ENCODE measurements at places on chromosomes 11 and 22. TPM values are rescaled to one million over a fixed set of nuclear protein-coding genes. Genes with fewer than 3 reads are reported as not detected.
A peak's percentile ranks its signal among the peaks of the same experiment; 100 is the strongest.

GRCh38 chr11:45037434-45038005, 86.8 kb upstream of the TP53I11 start:
- DNase-seq, result no peak

DNA sequence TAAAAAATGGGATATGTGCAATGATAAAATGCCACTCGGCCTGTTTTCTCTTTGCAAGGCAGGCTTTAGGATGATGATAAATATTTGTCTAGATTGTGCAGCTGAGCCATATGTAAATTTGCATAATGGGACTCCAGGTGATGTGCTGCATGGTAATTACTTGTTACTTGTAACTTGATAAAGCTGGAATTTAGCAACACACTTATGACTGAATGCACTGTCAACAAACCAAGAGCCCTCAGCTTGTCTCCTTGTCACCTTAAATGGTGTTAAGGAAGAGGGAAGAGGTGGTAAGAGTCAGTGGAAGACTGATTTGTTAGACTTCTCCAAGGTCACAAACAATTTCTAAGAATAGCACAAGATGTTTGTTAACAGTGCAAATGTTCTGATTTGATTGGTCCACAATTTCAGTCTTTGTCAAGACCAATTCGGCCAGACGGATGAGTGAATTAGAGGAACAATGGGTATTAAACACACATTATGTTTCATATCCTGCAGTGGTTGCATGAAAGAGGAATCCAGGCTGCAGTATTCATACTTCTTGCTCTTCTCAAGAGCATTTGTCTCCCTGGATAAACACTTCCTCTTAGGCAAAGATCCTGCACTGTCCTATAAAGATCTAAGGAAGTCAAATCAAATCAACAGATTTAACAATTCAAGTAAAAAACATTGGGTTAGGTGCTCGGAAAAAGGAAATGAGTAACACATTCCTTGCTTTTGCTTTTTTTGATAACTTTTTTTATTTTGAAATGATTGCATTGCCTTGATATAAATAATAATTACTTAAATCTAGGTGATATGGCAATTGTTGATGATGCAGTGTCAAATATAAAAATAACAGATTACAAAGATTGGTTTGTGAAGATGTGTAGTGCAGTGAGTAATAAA, 448.3 kb upstream of the DDI1 start:
- no peak for DNase-seq

Gene KCNK4
- not detected for total RNA-seq

Gene CREB3L1
- total RNA-seq, result 56.0 TPM

DNA sequence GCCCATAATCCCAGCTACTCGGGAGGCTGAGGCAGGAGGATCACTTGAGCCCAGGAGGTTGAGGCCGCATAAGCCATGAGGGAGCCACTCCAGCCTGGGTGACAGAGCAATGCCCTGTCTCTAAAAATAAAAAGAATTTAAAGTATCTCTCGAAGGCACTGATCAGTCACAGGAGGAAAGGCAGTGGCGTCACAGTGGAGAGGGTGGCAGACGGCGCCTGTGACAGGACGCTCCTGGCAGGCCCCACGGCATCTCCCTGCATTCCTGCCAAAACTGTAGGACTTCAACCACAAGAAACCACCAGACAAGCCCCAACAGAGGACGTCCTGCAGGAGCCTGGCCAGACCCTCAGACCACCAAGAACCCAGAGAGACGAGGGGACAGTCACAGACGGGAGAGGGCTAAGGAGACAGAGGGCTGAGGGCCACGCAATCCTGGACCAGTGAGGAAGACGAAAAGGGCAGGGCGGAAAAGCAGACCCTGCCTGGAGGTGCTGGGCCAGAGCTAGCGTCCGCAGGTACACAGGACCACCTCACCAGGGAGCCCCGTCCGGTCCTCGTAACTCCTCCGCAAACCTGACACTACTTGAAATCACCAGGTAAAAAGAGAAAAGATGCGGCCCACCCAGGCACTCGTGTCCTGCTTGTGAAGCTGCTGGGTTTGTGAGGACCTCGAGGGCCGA, 5.9 kb downstream of the RNH1 start:
- DNase-seq, result peak; percentile 67

DNA sequence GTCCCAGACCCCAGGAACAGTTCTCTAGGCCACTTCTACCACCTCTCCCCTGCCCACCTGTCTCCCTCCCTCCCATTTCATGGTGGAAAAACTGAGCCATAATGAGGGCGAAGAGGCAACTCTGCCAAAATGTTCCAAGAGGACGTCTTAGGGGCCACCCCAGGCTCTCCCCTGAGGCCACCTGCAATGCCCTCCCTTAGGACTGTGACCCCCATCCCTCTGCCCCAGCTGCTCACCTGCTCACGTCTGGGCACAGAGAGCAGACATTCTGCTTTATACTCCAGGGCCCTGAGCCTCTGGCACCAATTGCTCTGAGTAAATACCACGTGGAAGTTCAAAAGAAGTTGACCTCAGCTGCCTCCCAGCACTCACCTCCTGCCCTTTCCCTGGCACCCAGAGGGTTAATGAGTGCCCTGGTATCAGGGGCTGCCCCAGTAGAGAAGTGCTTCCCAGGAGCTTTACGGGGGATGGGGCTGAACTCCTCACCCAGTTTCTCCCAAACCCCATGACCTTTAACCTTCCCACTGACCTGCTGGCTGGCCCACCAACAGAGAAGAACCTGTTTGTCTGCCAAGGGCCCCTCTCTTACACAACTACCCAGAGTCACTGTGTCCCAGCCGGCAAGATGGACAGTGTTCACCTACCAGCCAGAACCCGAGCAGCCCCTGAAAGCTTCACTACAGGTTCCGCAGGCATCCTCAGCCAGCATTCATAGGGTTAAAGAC, 627 bp upstream of the APOA5 start:
- no peak for DNase-seq

DNA sequence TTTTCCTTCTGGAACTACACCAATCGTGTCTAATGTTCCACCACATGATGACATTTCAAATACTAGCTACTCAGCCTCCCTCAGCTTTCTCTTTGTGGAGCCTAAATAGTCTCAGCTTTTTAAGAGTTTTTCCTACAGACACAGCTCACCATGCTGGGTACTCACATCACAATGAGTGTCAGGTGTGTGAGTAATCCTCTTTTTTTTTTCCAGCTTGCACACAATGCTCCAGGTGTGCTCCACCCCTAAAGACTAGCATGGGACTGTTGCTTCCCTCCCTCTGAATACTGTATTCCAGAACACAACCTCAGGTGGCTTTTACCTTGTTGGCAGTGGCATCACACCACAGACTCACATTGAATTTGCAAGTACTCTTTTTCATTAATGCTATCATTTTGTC, 11.7 kb downstream of the BTG4 start:
- DNase-seq, result no peak

GRCh38 chr11:33271059-33271458, 13.9 kb downstream of the HIPK3 start:
- DNase-seq, result no peak

Gene NLRP10
- not detected for total RNA-seq

Gene GAL3ST1
- total RNA-seq, result 0.57 TPM

- DNase-seq, result no peak
Observed at GRCh38 chr11:73784734-73785133, 2.9 kb upstream of the MRPL48 start.

DNA sequence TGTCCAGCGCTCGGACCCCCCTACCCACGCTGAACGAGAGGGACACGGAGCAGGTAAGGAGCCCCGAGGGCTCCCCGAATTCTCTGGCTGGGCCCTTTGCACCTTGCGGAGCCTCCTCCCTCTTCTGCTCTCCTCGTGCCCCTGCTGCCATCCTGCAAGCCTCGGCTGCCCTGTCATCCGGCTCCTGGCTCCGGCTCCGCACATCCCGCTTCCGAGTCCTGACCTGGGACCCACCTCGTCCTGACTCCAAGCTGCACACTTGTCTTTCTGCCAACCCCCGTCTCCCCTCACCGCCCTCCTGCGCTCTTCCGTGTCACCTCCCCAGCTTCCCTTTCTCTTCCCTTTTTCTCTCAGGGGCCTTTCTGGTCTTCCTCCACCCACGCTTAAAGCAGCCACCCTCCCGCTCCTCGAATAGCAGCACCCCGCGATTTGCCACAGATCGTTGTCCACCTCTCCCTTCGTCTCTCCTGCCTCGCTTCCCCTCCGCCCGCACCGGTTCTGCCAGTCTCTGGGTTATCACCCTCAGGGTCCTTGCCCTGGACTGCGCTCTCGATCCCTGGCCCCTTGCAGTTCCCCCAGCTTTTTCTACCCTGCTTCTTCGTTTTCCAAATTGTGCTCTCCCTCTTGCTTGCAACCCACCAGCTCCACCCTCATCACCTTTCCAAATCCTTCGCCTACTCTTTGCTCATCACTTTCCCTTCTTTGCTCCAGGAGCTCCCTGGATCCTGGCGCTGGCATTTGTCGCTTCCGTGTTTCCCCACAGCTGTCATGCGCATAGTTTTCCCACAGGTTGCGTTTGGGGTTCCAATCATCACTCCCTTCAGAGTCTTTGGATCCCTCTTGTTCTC, 822 bp downstream of the MARK2 start:
- DNase-seq, result peak; percentile 37

DNA sequence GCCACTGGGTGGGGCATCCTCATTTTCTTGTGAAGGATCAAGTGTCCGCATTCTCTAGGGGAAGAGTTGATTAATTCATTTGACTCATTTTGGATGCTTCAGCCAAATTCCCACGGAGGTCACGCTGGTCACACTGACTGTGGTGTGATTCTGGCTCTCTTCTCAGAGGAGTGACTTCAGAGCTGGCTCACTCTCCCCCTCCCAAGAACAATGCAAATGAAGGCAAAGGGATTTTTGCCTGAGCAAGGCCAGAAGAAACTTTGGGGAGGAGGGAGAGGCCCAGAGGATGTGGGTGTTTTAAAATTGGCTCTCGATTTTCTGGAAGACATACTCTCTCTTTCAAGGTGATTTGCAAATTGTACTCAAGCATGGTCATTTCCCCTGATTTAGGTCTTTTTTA, 51.1 kb upstream of the LMO2 start:
- DNase-seq, result peak; percentile 46

Gene SYT9
- total RNA-seq, result 0.15 TPM

DNA sequence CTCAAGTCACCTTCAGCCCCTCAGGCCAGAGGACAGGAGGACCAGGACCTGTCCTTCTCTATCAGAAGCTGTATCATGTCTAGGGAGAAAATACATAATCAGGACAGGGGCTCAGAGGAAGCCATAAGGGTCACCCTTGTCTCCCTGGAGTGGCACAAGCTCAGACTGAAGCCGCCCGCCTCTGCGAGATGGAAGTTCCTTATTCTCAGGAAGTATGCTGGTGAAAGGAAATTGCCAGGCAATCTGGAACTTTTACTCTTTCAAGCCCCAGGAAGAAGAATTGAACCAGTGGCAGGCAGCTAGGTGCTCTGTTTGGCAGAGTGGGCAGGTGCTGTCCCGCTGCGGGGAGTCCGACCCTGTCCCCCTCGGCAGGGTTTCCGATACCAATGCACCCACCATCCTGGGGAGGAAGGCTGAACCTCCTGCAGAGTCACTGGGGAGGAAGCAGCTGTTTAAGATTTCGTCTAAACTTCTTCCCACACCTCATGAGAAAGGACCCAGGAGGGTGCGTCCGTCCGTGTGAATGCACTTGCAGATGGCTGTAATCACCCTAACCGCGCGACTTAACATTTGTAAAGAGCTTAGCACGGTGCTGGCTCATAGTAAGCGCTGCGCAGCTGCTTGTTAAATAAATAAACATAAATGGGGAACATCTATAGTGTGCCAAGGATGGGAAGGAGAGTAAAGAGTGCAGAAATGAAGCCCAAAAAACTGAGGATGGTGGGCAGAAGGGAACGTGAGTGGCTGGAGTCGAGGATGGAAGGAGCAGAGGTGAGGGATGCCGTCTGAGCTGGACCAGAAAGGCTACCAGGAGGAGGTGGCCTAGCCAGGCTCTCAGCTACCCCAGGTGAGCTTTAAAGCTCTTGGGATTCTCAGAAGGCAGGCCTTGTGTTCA, 5.0 kb upstream of the ANO1 start:
- no peak for DNase-seq

DNA sequence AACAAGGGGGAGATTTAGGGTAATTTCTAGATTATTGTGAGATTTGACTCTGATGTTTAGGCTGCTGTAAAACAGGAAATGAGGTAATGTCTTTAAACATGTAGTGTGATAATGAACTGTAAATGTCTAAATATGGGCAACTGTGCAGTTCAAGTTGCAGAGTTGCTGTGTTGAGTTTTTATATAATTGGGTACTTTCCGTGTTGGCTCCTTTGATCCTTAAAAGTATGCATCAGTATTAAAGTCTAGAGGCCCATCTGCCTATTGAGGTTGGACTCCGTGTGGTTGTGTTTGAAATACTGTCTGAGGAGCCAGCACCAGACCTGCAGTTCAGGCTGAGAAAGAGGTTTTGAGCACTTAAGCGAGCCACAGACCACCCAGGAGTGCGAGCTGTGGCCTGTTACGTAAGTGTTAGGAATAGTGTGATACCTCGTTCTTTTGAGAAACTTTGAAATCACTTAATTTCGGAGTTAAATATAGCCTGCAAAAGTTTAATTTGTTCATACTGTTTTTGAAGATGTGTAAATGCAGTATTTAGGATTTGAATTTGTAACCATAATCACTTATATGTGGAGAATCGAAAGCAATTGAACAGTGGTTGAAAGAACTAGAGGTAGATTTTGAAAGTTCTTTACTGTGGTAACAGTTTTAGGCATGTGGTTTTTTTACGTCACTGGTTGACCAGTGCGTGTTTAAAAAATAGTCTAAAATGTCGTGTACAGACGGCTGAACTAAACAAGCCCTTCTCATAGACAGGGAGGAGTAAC, 9.0 kb downstream of the FAM118A start:
- DNase-seq, result no peak

GRCh38 chr22:48396091-48396784, 1431.4 kb downstream of the BRD1 start:
- DNase-seq, result no peak

GRCh38 chr11:65381716-65382032, 772 bp downstream of the SLC25A45 start:
- peak; percentile 56 for DNase-seq

Gene OR2AG2
- not detected for total RNA-seq

DNA sequence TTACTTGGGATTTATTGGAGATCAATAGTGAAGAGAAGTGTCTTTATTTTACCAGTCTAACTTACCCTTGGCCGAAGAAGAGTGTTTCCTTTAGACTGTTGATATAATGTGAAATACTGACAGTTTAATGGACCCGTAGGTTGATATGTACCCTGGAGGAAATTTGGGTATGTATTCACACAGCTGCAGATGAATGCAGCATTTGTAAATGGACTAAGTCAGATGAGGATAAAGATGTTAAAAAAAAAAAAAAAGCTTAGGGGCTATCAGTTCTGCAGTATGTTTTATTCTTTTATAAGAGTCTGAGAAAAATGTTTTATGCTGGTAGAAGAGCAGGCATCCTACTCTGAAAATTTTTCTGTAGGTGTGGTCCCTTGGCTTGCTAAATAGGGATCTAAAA, 2.7 kb downstream of the REXO2 start:
- DNase-seq, result no peak

Gene SLC22A25
- total RNA-seq, result not detected

Gene CHADL
- 25.4 TPM for total RNA-seq

- peak; percentile 16 for DNase-seq
Observed at GRCh38 chr11:134024420-134025081, 44.3 kb upstream of the JAM3 start.

GRCh38 chr11:95345651-95346050, 114.6 kb upstream of the SESN3 start:
- DNase-seq, result no peak

Gene CRACR2B
- 31.0 TPM for total RNA-seq
